ENCODE measurements at places on chromosomes 13 and 19.

DNA sequence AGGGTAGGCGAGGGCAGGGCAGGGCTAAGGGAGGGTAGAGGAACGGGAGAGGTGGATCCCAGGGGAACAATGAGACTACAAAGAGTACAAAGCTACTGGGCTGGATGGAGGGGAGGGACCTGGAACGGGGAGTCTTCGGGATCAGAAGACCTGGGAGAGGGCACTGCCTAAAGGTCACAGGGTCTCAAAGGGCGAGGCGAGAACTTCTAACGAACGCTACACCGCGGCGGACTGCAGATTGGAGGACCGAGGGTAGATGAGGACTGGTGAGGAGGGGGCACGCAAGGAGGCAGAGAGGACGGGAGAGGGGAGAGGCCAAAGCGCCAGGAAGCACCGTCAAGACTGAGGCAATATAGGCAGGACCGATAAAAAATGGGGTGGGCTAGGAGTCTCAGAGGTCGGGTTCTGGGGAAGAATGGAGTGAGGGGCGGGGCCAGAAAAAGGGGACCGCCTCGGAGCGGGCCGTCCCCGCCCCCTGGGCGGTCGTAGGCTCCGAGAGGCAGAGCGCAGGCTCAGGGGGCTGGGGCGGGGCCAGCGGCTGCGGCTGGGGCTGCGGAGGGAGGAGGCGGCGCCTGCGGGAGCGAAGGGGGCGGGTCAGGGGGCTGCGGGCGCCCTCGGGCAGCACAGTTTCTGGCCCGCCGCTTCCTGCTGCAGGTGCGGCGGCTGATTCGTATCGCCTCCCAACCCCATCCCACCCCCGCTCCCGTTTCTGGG lies 1.3 kb upstream of the KCNC3 start:
- DNase-seq: peak; percentile 57

DNA sequence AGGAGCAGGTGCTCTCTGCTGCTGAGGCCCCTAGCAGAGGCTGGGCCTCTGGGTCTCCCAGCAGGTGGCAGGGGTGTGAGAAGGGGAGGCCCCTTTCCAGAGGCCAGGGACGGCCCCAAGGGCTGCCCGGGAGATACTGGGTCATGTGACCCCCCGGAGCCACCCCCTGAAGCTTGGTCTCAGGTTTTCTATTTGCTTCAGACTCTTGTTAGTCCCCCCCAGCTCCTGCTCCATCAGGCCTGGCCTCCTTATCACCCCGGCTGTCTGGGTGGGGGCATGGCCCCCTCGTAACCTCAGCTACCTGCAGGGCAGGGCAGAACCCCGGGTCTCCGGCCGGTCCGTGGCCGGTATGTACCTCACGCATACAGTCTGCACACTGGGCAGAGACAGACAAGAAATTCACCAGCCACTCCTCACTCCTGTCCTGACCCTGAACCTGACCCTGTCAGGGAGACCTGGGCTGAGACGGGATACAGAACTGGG lies 13.2 kb upstream of the TCF3 start:
- no peak for DNase-seq

- no peak for DNase-seq
Observed at GRCh38 chr13:103224804-103225203, 158.6 kb upstream of the SLC10A2 start.

DNA sequence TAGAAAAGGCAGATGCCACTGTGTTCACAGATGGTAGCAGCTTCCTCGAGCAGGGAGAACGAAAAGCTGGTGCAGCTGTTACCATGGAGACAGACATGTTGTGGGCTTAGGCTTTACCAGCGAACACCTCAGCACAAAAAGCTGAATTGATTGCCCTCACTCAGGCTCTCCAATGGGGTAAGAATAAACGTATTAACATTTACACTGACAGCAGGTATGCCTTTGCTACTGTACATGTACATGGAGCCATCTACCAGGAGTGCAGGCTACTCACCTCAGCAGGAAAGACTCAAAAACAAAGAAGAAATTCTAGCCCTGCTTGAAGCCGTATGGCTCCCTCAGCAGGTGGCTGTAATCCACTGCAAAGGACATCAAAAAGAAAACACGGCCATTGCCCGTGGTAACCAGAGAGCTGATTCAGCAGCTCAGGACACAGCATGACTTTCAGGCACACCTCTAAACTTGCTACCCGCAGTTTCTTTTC lies 197.7 kb downstream of the ZNF737 start:
- DNase-seq: no peak

- DNase-seq: no peak
Observed at GRCh38 chr13:49466292-49466838, 22.3 kb downstream of the SETDB2 start.

GRCh38 chr19:55703790-55704215 lies 28.8 kb downstream of the EPN1 start:
- peak; percentile 37 for DNase-seq

DNA sequence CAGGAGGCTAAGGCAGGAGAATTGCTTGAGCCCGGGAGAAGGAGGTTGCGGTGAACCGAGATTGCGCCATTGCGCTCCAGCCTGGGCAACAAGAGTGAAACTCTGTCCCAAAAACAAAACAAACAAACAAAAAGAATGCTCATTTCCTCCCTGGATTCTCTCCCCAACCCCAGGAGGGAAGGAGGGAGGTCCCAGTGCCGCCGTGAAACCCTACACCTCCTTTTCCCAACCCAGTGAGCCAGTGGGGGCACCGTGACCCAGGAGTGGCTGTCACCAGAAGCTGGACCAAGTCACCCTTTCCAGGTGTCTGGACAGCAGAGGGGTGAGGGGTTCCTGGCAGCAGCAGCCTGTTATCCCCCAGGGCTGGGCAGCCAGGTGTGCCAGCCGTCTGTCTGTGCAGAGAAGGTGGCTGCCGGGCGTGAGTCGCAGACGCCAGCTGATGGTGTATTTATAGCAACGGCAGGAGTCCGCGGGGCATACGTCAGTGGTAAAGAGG lies 23.5 kb downstream of the NFIC start:
- DNase-seq: no peak

DNA sequence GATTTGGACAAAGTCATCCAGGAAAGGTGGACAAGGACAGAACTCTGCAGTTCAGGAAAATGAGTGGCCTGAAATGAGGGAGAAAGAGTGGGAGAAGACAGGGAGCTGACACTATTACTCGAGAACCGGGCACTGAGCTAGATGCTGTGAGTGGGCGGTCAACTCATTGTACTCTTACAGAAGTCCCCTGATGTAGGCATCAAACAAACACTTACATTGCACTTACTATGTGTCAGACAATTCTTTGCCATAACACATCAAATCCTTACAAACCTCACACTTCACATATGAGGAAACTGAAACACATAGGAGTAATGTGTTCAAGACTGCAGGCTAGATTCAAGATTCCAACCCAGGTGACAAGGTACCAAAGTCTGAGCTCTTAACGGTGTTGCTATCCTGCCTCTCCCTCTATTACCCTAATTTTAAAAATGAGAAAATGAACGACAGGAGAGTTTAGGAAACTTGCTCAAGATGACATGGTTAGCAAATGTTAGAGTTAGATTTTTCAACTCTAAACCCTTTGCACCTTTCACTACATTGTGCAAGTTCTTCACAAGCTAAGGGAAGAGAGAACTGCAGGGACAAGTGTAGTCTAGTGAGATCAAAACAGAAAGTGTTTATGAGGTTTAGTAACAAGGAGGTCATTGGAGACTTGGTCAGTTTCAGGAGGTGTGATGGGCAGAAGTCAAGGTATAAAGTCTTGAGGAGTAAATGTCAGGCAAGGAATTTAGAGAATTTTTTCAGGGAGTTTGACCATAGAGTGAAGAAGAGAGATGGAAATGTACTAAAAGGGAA lies 4.9 kb upstream of the MEDAG start:
- DNase-seq: no peak

DNA sequence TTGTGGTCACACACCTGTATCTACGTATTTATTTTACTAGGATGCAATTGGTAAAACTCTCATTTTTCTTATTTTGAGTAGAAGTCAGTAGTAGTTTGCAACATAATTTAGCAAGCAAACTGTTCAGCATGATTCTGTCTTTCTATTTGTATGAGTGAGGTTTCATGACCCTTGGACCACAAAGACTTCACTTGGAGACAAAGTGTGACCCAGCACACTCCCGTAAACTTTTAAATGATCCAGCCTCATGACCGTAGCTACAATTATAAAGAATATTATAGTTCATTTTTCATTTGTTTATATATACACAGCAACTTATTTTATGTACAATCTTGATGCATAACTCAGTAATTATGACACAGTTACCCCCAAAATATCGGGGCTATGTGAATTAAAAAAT lies 86.5 kb downstream of the ERCC5 start:
- no peak for DNase-seq

- DNase-seq: no peak
Observed at GRCh38 chr13:114243971-114244370, 9.3 kb downstream of the CDC16 start.

- DNase-seq: no peak
Observed at GRCh38 chr13:112131713-112132113, 64.8 kb downstream of the SOX1 start.

- no peak for DNase-seq
Observed at GRCh38 chr13:106963151-106963550, 395.2 kb upstream of the ARGLU1 start.

DNA sequence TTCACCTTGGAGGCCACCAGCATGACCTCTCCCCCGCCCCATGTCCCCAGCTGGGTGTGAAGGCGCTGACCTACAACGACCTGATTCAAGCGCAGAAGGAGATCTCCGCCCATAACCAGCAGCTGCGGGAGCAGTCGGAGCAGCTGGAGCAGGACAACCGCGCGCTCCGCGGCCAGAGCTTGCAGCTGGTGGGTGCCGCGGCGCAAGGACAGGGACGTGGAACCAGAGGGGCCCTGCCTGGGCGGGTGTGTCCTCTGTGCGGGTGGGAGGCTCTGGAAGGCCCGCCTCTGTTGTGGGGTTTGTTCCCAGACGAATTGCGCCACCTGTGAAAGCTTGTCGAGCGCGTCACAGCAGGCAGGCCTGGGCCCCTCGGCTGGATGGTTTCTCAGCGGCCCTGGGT lies 22.3 kb downstream of the PLEKHJ1 start:
- DNase-seq: no peak

- DNase-seq: no peak
Observed at GRCh38 chr13:110506396-110506795, 55.1 kb downstream of the RAB20 start.

- peak; percentile 83 for DNase-seq
Observed at GRCh38 chr19:41958367-41959055, 610 bp downstream of the RABAC1 start.

DNA sequence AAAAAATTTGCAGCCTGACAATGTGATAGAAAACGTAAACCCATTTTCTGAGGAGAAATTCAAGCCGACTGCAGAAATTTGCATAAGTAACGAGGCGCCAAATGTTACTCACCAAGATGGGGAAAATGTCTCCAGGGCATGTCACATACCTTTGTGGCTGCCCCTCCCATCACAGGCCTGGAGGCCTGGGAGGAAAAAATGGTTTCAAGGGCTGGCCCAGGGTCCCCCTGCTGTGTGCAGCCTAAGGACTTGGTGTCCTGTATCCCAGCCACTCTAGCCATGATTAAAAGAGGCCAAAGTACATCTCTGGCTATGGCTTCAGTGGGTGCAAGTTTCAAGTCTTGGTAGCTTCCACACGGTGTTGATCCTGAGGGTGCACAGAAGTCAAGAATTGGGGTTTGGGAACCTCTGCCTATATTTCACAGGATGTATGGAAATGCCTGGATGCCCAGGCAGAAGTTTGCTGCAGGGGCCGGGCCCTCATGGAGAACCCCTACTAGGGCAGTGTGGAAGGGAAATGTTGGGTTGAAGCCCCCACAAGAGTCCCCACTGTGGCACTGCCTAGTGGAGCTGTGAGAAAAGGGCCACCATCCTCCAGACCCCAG lies 1842.3 kb downstream of the PCDH9 start:
- DNase-seq: no peak

DNA sequence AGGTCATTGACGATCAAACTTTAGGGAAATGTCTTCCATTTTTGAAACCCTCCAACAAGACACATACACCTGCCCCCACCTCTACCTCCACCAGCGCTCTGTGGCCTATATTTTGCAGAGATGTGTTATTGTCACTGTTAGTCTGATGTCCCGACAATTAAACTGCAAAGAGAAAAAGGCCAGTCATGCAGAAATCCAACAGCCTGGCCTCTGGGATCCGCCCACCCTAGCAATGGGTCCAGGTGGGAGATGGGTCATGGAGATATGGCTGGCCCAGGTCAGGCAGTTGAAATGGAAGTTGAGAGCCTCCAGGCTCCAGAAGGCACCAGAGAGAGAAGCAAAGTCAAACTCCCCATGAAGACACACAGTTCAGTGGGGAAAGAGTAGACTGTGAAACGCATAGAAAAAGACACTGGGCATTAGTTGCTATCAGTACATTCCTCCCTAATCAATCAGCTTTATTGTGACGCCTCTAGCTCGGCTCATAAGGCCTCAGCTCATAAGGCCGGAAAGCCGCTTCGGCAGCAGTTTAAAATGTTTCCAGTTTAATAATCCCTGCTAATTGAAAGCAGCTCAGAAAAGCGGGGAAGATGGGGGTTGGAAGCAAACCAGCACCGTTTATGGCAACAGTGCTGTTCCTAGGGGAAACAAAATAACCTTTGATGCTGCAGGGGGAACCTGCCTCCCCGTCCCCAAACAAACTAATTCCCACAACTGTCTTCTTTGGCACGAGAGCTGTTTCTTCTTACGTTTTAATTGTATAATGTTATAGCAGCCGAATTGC lies 239.7 kb upstream of the ZNF507 start:
- no peak for DNase-seq

DNA sequence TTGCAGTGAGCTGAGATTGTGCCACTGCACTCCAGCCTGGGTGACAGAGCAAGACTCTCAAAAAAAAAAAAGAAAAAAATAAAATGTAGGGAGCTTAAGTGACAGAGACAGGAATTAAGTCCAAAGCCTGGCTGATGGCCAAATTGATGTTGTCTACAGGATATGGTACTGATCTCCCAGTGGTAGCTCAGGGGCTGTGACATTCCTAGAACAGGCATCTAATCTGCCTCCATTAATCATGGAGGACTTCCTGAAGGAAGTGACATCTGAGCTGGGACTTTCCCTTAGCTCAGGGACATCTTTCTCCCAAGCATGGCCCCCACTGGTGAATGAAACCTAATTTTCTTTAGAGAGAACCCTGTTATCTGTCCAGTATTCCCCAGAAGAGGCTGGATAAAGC lies 11.4 kb upstream of the EDDM13 start:
- DNase-seq: no peak

- no peak for DNase-seq
Observed at GRCh38 chr13:29081036-29081435, 260.9 kb downstream of the MTUS2 start.
